ENCODE measurements at places on chromosomes 6 and 20. TPM values are rescaled to one million over a fixed set of nuclear protein-coding genes. Genes with fewer than 3 reads are reported as not detected.

RBM39 gene
- 259 TPM for total RNA-seq

KCNK5 gene
- not detected for total RNA-seq

XKR7 gene
- not detected for total RNA-seq

TPD52L1 gene
- 5.6 TPM for total RNA-seq

SLC13A3 gene
- total RNA-seq: 3.1 TPM

Data from melanocyte of skin (primary cell).